ENCODE measurements at places on chromosomes 11 and 22.

DNA sequence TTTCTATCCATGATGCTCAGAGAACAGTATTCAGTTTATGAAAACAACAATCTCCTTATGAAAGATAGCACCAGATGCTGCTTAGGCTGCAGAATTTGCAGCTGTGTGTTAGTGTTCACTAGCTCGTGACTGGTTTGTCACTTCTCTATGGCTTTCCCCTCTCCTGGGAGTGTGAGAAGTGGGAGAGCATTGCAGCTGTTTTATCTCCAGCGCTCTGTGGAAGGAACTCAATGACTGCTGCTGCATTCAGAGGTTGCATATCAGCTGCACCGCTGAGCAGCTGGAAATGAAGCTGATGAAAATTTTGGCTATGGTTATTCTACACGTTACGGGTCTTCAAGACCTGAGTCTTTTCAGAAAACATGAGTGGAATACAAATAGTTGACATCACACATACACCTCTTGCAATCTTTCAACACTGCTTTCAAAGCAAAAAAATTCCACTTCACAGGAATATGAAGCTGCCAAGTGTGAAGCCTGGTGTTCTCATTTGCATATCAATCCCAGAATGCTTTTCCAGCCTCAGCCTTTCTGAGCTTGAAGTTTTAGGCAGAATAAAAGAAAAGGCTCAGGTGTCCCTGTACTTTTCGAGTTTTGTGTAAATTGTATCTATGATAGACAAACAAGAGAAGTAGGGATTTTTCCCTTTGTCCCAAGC lies 149.3 kb upstream of the DDI1 start:
- DNase-seq: no peak

DNA sequence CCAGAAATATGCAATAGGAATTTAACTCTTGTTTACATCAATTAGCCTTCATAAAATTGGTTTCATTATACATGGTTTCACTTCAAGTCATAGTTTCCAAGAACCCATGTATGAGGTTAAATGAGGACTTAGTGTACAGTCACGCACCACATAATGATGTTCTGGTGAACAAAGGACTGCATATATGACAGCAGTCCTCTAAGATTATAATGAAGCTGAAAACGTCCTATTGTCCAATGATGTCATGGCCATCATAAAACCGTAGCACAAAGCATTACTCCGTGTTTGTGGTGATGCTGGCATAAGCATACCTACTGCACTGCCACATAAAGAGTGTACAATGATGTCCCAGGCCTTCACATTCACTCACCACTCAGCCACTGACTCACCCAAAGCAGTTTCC lies 31.1 kb downstream of the SMCO4 start:
- no peak for DNase-seq

GRCh38 chr22:37546437-37547250 lies 13.6 kb upstream of the CDC42EP1 start:
- DNase-seq: no peak

GRCh38 chr11:29612423-29612822 lies 404.4 kb downstream of the KCNA4 start:
- no peak for DNase-seq

DNA sequence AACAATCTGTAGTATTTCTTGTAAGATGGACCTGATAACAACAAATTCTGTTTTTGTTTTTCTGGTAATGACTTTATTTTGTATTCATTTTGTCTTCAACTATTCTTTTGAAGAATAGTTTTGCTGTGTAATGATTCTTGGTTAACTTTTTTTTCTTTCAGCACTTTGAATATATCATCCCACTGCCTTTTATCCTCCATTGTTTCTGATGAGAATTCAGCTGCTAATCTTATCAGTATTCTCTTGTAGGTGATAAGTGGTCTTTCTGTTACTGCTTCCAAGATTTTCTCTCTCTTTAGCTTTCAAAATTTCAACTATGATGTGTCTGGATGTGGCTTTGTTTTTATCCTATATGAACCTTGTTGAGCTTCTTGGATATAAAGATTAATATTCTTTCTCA lies 21.5 kb downstream of the GALNT18 start:
- DNase-seq: no peak

DNA sequence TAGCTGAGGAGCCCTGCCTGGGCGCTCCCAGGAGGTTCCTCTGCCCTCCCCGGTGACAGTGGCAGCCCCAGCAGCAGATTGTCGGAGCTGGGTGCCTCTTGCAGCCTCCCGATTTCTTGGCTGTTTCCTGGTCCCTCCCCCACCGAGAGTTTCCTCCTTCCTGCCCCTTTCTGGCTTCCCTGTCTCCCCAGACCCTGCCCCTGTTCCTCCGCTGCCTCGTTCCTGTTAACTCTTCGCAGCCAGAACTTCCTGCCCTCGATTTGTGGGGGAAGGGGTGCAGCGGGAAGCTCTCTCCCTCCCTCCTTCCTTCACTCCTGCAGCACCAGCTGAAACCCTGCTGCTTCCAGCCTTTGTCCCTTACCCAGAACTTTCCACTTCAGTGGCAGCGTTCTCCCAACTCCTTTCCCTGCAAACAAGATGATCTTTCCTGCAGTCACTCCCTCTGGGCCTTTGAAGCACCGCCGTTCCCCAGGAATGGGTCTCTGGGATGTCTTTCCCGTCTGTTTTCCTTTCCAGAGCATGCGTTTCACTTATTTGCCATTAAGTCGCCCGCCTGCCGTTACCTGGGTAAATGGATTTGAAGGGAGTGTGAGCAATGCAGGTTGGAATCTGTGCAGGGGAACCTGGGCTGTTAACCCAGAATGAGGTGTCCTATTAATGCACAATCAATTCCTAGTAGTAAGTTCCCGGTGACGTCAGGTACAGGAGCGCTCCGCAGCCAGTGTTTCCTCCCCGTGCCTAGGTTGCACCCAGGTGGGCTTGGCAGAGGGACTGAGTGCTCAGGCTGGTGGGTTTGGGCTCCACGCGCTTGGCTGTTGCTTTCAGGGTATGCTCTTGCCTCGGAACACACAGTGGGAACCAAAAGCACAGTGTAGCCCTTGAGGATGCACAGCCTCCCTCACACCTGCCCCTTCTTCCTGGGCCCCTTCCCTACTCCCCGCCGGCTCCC lies 4.3 kb downstream of the GRK2 start:
- DNase-seq: no peak

DNA sequence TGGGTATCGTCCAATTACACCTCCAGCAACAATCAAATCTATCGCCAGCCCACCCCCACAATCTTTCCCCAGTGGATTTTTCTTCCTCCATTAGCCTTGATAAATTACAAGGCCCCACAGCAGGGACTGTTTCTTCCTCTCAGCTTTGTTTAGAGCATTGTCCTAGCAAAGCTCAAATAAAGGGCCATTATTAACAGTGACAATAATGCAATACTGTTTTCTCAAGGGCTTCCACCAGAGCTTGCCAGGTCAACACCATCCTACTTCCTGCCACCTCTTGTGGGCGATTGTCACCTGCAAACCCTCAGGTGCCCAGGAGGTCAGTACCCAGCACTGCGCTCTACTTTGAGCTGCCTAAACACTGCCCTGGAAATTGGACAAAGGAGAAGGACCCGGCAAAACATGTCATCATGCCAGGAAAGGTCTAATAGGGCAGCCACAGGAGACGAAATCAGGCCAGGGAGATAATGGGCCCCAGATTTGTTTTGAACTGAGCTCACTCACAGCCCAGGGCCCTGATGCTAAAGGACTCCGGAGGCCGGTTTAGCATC lies 95.2 kb downstream of the ABTB2 start:
- DNase-seq: no peak

DNA sequence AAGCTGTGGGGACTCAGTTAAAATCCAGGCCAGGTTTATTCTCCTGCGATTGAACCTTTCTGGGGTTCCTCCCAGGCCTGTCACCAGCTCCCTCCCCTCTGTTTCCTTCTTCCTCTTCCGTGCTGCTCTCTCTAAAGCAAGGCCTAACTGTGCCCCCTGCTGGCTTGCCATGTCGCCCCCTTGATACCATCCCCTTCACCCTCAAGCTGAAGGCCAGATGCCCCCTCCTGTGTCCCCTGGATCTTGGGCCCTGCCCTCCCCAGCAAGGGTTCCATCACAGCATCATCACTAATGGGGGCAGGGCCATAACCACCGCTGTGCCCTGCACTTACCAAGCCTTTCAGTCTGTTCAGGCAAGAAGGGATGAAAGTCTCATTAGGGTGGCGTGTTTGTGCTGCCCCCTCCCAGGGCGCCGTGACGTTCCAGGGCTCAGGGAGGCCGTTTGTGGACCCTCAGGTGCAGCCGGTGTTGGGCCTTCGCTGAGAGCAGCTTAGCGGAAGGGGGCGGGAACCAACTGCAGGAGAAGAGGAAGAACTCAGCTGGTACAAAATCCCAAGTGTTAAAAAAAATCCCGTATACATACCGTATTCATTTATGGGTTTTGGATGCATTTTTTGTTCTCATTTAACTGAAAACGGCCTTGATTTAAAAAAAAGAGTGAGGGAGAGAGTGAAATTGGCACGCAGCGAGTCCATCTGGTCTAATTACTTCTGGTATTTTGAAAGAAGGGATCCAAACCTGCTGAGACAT lies 69.9 kb downstream of the MPPED1 start:
- DNase-seq: no peak

GRCh38 chr11:46295312-46296058 lies 18.0 kb downstream of the CREB3L1 start:
- DNase-seq: no peak

GRCh38 chr22:19694696-19695095 lies 19.6 kb upstream of the SEPTIN5 start:
- no peak for DNase-seq

DNA sequence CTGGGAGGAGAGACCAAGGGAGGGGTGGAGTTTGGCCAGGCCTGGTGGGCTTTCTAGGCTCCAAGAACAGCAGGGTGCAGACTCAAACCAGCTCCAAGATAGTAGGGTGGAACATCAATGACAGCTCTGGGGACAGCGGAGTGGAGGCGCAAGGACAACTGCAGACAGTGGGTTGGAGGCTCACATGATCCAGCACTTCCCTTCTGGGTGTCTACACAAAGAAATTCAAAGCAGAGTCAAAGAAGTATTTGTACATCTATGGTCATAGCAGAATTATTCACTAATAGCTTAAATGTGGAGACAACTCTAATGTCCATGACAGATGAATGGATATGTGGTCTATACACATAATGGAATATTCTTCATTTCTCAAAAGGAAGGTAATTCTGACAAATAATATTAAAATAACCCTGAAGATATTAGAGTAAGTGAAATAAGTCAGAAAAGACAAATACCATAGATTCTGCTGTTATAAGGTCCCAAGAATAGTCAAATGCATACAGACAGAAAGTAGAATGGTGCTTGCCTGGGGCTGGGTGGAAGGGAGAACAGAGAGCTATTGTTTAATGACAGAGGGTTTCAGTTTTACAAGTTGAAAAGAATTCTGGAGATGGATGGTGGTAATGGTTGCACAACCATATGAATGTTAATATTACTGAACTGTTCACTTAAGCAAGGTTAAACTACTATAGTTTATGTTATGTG lies 5.5 kb upstream of the GAB4 start:
- no peak for DNase-seq

DNA sequence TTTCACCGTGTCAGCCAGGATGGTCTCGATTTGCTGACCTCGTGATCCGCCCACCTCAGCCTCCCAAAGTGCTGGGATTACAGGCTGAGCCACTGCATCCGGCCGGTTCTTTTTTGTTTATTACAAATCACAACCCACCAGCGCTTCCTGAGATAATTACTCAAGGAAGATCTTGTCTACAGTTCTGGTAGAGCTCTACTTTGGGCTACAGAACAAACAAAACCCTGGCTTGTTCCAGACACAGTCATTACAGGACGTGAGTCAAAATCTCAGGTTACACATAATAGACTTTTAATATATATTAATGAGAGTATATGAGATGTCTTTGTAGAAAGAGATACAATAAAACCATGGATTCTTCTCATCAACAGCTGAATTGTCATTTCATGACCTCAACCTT lies 42.8 kb upstream of the NUP50 start:
- no peak for DNase-seq

- DNase-seq: no peak
Observed at GRCh38 chr11:27217948-27218420, 145.0 kb downstream of the CCDC34 start.

GRCh38 chr11:36142439-36142838 lies 146.8 kb downstream of the COMMD9 start:
- no peak for DNase-seq

GRCh38 chr11:43968719-43969118 lies 26.3 kb downstream of the C11orf96 start:
- no peak for DNase-seq

- DNase-seq: no peak
Observed at GRCh38 chr11:123033895-123034294, 28.0 kb downstream of the HSPA8 start.

- DNase-seq: no peak
Observed at GRCh38 chr11:134733646-134734045, 321.6 kb upstream of the B3GAT1 start.

- no peak for DNase-seq
Observed at GRCh38 chr11:104572279-104572678, 326.0 kb downstream of the CASP12 start.
